ENCODE measurements at places on chromosomes 16 and 17.

DNA sequence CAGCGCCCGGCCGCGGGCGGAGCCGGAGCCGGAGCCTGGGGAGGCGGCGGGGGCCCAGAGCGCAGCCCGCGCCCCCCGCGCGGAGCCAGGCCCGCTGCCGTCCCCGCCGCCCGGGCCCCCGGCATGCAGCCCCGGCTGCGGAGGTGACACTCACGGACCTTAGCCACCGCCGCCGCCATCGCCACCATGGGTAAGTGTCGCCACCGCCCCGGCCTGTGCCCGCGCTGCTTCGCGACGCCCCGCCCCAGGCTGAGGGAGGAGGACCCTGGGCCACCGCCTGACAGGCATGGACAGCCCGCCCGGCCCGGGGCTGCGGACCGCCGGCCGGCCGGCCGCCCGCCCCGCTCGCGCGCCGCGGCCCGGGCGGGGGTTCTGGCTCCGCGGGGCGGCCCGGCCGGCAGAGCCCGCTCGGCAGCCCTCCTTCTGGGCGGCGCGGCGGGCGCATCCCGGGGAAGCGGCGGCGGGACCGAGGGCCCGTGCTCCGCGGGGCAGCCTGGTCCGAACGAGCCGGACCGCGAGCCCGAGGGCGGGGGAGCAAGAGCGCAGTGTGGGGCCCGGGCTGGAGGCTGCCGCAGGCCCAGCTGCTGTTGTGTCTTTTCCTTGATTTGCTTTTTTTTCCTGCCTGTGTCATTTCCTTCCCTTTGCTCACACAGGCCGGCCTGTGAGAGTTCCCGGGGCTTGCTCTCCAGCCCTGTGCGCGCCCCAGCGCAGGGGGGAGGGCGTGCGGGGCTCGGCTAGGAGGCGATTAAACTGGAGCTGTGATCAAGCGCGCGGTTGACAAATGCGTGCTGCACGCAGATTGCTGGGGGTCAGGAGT lies 565 bp downstream of the MAP3K3 start:
- DNase-seq = peak; percentile 55

DNA sequence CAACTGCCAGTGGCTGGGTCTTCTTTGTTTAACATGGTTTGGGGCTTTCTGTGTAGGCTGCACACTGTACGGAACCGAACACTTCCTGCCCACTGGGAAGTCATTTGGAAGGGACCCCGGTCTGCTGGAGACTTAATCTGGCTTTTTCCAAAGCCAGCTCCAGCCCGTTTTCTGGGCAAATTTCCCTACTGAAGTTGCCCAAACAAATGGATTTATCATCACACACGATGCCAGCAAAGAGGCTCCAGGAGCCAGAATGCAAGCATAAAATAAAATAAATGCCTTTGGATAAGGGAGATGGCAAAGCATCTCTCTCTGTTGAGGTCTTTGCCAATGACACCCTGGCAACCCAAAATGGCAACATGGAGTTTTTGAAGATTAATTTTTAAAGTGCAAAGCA lies 259.9 kb upstream of the IRX3 start:
- DNase-seq = peak; percentile 14

- DNase-seq = no peak
Measured at GRCh38 chr17:19313746-19314651, 48.5 kb downstream of the B9D1 start.

GRCh38 chr17:80352991-80353665 lies 61.8 kb upstream of the ENDOV start:
- no peak for DNase-seq

DNA sequence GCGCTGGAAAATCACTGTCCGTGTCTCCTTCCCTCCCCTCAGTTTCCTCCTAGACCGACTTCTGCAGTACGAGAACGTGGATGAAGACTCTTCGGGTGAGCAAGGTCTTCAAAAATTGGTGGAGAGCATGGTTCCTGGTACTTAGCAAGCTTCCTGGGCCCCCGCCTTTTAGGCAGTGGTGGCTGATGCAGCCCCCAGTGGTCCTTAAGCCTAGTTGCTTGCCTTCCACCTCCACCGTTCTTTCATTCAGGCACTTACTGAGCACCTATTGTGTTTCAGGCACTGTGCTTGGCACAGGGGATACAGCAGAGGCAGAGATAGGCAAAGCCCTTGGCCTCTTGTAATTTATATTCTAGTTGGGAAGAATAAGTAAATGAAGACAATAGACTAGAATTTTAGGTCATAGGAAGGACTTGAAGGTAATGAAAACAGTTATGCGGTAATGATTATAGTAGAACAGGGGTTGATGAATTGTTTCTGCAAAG lies 767 bp downstream of the INO80E start:
- DNase-seq = no peak

DNA sequence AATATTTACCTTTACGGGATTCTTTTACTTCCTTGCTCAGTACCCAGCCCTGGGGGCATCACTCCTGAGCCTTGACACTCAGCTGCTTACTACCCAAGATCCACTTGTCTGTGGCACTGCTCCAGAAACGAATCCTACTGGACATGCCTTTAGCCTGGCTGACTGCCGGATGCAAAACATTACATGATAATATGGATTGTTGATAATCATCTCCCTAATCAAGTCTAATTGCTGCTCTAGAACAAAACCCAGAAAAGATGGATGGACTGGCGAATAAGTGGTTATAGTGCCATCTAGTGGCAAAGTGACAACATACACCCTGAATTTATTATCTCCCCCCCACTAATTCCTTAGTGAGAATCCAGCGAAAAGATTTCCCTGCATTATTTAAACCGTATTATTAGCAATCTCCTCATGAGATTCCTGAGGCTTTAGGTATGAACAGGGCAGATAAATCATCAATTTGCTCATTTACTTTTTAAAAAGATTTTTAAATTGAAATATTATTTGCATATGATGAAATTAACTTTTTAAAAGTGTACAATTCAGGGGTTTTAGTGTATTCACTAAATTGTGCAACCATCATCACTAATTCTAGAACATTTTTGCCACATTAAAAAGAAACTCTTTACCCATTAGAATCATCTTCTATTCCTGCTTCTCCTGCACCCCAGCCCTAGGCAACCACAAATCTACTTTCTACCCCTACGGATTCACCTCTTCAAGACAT lies 61.6 kb downstream of the RGS9 start:
- peak; percentile 77 for DNase-seq

DNA sequence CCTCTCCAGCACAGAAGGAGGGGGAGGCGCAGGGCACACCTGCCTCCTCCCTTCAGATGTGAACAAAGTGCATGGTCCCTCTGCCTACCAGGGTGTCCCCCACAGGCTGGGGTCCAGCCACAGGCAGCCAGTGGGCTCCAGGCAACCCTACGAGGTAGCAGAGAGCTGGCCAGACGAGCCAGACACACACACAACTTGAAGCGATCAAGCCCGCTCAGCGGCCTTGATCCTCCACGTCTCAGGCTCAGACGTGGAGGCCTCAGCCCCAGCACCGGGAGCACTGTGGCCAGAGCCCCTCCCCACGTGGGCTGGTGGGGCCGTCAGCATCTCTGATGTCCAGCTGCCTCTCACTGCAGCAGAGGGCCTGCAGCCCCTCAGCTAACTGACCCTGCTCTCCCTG lies 8.5 kb downstream of the MCRIP1 start:
- DNase-seq = no peak

GRCh38 chr17:65109990-65110680 lies 27.0 kb upstream of the RGS9 start:
- DNase-seq = no peak

DNA sequence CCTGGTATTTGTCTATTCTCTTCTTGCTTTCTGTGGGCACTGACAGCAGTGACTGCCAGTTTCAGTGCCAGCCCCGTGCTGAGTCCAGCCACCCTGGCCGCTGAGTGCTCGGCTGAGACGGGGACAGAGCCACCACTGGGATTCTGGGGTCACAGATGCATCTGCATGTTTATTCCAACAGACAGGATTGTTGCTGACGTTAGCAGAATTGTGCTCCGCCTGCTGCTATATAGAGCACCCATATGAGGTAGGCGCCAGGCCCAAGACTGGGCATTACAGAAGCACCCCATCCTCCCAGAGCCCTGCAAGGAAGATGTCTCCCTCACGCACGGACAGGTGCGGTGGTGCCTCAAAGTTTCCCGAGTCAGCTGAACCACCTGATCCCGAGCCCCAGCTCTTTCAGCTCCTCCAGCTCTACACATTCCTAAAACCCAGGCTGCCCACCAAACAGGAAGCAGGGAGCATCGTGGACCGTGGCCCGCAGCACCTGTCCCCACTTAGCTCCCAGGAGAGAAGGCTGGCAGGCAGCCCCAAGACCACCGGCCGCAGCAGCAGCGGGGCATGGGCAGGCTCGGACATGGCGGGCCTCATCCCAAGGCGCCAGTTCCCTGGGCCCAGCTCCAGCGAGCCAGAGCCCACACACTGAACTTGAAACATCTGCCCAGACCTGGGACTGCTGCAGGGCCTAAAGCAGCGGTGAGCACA lies 44.9 kb upstream of the RASD1 start:
- DNase-seq = no peak

- peak; percentile 52 for DNase-seq
Measured at GRCh38 chr16:11356573-11357331, 11.5 kb downstream of the RMI2 start.

GRCh38 chr17:336110-337021 lies 16.2 kb downstream of the RPH3AL start:
- DNase-seq = no peak

GRCh38 chr17:75998327-75998795 lies 2.3 kb upstream of the CDK3 start:
- no peak for DNase-seq

GRCh38 chr17:37848690-37849616 lies 75.3 kb upstream of the TBC1D3K start:
- no peak for DNase-seq

GRCh38 chr16:51473091-51473490 lies 322.0 kb upstream of the SALL1 start:
- DNase-seq = no peak

Measured in pons (tissue), 1 donor.